ENCODE measurements at places on chromosomes 2 and 18.

- no peak for DNase-seq
Observed at GRCh38 chr2:151727593-151728552, 6.4 kb downstream of the NEB start.

DNA sequence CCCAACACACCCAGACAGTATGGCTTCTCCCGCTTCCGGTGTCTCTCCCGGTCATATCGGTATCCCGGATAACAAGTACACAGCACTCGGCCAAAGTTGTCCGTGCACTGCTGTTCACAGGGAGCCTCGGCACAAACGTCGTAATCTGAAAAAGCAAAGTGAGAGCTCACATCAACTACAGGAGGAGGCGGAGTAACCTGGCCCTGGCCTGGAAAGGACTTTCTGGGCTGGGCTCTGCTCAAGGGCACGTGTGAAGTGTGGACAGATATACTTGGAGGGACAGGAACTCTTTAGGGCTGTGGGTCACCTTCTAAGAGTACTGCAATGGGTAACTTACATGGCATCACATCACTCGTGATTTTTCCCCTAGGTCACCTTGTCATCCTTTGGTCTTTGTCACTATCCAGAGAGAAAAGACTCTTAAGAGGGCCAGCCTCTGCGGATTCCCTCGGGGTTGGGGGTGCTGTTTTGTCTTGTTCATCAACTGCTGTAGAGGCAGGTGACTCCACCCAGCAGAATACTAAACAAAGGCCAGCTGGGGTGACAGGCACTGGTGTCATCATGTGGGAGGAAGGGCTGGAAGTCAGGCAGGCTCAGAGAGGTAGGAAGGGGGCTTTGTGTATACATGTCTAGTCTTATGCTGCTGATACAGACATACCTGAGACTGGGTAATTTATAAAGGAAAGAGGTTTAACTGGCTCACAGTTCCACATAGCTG lies 110.6 kb upstream of the LMAN1 start:
- DNase-seq, result no peak

DNA sequence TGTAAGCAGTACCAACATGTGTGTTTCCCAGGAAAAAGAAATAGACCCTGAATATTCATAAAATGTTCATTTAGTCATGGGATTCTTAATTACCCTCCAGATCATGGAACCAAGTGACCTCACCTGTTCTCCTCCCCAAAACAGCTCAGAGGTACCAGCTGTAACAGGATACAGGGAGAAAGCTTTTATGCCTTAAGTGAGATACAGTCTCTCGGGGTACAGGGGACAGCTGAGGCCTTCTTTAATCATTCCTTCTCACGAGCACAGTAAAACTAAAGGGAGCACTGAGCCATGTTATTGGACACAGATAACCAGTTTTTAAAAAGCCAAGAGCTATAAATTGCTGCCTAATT lies 16.6 kb downstream of the EPHA4 start:
- DNase-seq, result no peak

DNA sequence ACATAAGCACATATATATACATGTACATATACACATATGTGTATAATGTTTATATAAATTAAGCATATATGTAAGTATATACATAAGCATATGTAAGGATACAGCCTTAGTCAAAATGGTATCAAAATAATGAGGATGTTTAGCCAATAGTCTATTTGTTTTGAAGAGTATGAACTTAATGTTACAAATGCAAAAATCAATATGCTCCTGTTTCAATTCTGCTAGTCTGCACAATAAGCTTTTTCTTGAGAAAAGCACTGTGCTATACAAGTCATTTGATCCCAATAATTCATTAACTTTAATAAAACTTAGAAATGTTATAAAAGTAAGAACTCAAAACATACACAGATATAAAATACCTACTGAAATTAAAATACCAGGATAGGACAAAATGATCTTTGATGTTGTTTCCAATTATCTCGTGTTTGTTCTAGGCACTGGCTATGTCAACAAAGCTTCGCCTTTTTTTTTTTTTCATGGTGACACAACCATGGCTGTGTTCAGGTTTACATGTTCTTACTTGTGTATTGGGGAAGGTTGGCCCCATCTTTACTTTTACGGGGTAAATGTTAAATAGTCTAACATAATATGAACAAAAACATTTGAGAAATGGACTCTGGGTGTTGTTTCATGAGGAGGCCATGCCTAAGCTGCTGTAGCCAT lies 271.1 kb upstream of the CDH19 start:
- DNase-seq, result no peak

GRCh38 chr2:121965661-121966060 lies 210.2 kb downstream of the TSN start:
- DNase-seq, result no peak

DNA sequence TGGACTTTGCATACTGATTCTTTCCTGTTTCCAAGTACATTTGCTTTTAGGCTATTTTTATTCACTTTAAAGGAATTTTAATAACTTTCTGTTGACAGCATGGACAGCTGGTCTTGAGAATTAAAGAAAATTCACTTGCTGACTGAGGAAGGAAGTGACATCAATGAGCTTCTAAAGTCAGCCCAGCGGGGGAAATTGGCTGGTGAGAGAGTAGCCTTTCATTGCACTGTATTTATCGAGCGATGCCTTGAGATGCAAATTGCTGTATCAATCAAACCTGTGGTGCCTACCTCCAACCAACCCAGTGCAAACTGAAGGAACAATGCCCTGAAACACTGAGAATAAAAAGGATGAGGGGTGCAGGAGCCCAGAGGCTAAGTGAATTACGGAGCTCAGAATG lies 91.4 kb upstream of the AQP4 start:
- DNase-seq, result no peak

- DNase-seq, result no peak
Observed at GRCh38 chr2:213213186-213213585, 61.8 kb upstream of the IKZF2 start.

DNA sequence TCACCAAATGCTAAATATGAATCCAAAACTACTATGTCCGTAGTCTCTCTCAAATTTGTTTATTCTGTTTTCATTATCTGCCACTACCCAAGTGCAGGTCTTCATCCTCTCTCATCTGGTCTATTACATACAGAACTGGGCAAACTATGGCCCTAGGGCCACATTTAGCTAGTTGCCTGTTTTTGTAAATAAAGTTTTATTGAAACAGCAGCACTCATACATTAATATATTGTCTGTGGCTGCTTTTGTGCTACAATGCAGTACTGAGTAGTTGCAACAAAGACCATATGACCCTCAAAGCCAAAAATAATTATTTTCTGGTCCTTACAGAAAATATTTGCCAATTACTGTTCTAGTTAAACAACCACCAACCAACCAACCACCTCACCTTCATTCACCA lies 172.2 kb upstream of the NCKAP5 start:
- DNase-seq, result no peak

- no peak for DNase-seq
Observed at GRCh38 chr2:28089486-28089885, 199.0 kb downstream of the BABAM2 start.

DNA sequence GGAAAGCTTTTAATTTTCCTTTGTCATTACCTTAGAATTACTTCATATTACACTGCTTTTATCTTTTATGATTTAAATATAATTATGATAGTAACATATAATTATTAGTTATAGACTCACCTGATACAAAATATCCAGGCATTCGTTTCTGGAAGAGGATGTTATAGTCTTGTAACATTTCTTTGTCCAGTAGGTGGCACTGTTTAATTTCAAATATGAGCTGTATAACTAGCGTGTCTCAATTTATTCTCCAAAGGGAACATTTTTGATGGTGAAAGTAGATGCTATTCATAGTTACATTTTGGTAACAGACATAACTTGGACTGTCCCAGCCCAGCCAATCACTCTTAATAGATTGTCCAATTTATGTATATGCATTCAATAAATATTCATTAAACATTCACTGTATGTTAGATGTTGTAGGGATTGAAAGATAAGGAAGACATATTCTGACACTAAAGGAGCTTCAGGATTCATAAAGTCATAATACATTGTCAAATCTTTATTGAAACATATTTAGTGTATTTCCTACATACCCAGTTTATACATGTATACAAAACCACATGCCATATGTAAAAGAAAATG lies 19.2 kb downstream of the DAW1 start:
- no peak for DNase-seq

GRCh38 chr2:209476367-209477208 lies 52.7 kb downstream of the MAP2 start:
- DNase-seq, result no peak

GRCh38 chr2:127679680-127680361 lies 4.5 kb upstream of the LIMS2 start:
- DNase-seq, result no peak

GRCh38 chr2:201220102-201220570 lies 37.2 kb downstream of the CASP10 start:
- DNase-seq, result no peak
